Endothelial cell of umbilical vein (primary cell): ENCODE measurements at places on chromosomes 13 and 19. TPM values are rescaled to one million over a fixed set of nuclear protein-coding genes. Genes with fewer than 3 reads are reported as not detected.
A peak's percentile ranks its signal among the peaks of the same experiment; 100 is the strongest.

KLK5 gene
- polyA plus RNA-seq = not detected in 2 replicates

DNA sequence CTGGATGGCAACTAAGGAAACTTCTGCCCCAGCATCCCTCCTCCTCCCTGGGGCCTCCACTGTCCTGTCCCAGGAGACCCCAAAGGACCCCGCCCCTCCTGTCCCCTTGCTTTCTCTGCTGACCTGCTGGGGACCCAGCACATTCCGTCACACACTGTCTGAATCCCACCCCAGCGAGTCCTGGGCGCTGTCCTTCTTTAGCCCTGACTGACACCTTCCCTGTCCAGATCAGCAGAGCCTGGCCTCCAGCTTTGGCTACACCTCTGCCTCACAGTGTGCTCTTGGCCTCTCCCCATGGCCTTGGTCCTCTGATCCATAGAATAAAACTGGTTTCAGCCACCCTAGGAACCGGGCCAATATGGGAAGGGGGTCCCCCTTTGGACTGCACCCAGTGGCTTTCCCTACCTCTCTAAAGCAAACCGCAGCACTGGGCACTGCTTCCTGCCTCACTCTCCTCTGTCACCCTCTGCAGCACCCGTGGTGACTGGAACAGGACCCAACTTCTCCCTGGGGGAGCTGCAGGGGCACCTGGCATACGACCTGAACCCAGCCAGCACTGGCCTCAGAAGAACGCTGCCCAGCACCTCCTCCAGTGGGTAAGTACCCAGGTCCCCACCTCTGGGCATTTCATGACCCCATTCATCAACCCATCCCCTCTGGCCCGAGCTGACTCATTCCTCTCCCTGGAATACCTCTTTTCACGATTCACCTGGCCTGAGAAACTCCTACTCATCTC is 46.4 kb downstream of the SMIM24 start:
- DNase-seq = no peak
- H3K36me3 ChIP-seq = peaks cover 4% of the 10 kb centered on the region
- H3K4me3 ChIP-seq = no peak overlapping the region
- peak overlapping the region; percentile 74 for H3K27ac ChIP-seq
- no peaks in the 10 kb centered on the region for H3K27me3 ChIP-seq
- peaks cover 16% of the 10 kb centered on the region for H3K4me1 ChIP-seq

TEX30 gene
- polyA plus RNA-seq = 8.0 and 12.5 TPM in 2 replicates

NCR1 gene
- 0.22 and 0.76 TPM in 2 replicates for polyA plus RNA-seq

DNA sequence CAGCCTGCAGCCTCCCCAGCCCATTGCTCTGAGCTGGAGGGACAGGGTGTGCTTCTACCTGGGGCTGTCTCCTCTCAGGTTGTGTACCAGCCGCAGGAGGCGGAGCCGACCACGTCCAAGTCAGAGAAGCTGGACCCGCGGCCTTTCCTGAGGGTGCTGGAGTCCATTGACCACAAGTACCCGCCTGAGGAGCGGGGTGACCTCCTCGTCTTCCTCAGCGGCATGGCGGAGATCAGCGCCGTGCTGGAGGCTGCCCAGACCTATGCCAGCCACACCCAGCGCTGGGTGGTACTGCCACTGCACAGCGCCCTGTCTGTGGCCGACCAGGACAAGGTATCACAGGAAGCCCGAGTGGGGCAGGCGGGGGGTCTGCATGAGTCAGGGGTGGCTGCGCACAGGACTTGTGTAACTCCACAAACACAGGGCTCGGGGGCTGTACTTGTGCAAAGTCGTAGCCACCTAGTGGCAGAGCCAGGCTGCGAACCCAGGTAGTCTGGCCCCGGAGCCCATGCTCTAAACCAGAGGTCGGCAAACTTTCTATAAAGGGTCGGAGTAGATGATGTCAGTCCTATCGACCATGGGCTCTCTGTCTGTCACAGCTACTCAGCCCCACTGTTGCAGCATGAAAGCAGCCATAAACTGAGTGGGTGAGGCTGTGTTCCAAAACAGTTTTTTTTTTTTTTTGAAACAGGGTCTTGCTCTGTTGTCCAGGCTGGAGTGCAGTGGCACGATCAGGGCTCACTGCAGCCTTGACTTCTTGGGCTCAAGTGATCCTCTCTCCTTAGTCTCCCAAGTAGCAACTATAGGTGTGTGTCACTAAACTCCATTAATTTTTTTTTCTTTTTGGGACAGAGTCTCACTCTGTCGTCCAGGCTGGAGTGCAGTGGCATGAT is 8.9 kb downstream of the DHX34 start:
- H3K36me3 ChIP-seq = peaks cover 45% of the 10 kb centered on the region
- no peak overlapping the region for H3K4me3 ChIP-seq
- no peaks in the 10 kb centered on the region for H3K27me3 ChIP-seq
- DNase-seq = no peak
- H3K4me1 ChIP-seq = no peaks in the 10 kb centered on the region
- H3K27ac ChIP-seq = no peak overlapping the region

GRCh38 chr13:110161112-110161882 is 145.7 kb downstream of the COL4A1 start:
- peaks cover 38% of the 10 kb centered on the region for H3K36me3 ChIP-seq
- H3K27ac ChIP-seq = no peak overlapping the region
